Cardiac fibroblast (primary cell): ENCODE measurements at places on chromosomes 7 and 10.
A peak's percentile ranks its signal among the peaks of the same experiment; 100 is the strongest.

- DNase-seq: peak; percentile 35
Measured at GRCh38 chr10:69048103-69048502, 39.8 kb upstream of the SRGN start.

GRCh38 chr10:98391578-98391991 lies 23.4 kb downstream of the PYROXD2 start:
- DNase-seq: peak; percentile 60

DNA sequence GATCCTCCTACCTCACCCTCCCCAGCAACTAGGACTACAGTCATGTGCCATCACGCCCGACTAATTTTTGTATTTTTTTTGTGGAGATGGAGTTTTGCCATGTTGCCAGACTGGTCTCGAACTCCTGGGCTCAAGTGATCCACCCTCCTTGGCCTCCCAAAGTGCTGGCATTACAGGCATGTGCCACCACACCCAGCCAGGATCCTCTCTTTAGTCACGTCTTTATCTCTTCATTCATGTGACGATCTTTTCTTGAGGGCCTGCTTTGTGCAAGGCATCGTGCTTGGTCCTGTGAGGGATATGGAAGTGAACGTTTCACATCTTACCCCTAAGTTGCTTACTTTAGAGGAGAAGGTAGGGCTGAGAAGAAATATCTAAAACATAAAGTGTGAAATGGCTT lies 21.6 kb downstream of the WBP1L start:
- DNase-seq: no peak

- peak; percentile 84 for DNase-seq
Measured at GRCh38 chr7:66344166-66344565, 139.0 kb downstream of the TPST1 start.

DNA sequence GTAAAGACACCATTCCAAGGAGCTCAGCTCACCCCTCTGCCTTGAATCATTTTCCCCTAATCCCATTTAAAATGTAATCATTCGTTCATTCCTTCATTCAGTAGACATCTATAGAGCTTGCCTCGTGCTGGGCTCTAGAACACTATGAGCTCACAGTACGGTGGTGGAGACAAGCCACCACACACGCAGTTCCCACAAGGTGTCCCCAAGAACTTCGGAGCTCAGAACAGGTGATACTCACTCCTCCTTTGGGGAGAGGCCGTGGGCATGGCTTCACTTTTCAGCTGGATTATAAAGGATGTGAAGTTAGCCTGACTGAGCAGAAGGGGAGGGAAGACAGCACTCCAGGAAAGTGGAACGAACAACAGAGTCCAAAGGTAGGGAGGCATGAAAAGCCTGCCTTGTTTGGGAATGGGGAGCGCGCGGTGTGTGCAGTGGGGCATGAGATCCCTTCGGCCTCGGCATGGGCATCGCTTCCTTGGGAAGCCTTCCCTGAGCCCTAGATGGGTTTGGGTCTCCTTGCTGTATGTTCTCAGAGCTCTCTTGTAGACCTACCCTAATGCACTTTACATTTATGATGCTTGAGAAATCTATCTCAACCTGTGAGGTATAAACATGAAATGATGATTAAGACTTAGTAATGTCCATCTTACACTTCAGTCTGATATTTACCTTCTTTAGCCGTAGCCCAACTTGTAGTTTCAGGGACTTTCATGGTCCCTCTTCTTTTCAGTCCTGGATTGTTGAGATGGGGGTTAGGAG lies 809 bp upstream of the OGA start:
- no peak for DNase-seq

- DNase-seq: no peak
Measured at GRCh38 chr7:155377071-155377837, 79.6 kb downstream of the INSIG1 start.

GRCh38 chr10:82089327-82089726 lies 214.3 kb downstream of the NRG3 start:
- no peak for DNase-seq

DNA sequence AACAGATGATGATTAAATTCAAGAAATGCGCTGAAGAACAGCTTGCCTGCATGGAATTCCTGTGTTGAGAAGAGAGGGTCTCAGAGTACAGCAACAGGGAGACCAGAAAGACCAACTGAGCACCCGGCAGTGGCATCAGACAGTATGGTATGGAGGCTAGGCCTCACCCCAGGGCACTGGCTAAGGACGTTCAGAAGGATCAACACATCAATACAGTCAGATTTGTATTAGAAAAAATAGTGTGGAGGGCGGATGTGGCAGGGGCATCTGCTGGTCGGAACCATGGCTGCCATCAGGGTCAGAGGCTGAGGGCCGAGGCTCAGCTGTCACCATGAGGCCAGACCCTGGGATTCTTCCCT lies 142.1 kb downstream of the ADARB2 start:
- no peak for DNase-seq
